ENCODE measurements at places on chromosomes 16 and 17.

DNA sequence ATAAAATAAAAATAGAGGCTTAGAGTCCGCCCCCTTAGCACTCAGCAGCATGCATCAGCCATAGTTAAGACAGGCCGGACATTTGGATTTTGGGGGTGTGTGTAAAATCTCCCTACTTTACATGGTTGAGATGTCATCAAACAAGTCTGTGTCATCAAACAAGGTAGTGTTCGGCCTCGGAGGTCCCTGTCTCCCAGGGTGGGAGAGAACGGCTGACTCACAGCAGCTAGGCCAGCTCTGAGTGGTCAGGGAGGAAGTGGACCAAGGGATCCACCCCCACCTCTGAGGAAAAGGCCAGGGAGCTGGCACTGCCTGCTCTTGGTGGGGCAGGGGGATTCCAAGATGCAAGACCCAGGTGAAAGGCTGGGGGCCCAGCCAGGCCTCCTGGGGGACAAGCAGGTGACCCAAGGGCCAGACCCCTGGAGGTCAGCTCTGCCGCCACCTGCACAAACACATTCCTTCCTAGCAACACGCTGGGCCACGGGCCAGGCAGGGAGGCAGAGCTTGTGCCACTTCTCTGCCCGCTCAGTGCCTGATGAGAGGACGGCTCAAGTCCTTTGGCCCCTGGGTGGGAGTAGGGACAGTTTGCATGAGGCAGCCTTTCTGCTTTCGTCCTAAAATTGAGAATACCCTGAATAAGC lies 28.5 kb downstream of the KIFC3 start:
- no peak for DNase-seq

- no peak for DNase-seq
These were observed 48.8 kb downstream of the ADCY9 start for GRCh38 chr16:4067262-4068001.

GRCh38 chr16:89034971-89035668 lies 58.1 kb upstream of the CBFA2T3 start:
- no peak for DNase-seq

GRCh38 chr17:69213059-69213813 lies 15.4 kb downstream of the ABCA10 start:
- DNase-seq: no peak

- DNase-seq: no peak
These were observed 4.7 kb upstream of the EIF1 start for GRCh38 chr17:41684035-41684434.

GRCh38 chr17:35449371-35449931 lies 885 bp upstream of the SLFN13 start:
- no peak for DNase-seq

GRCh38 chr17:57534863-57535248 lies 210.2 kb downstream of the CCDC182 start:
- no peak for DNase-seq

- DNase-seq: no peak
These were observed 2.2 kb upstream of the ZG16 start for GRCh38 chr16:29775742-29776408.

- no peak for DNase-seq
These were observed 17.7 kb downstream of the SLC7A5 start for GRCh38 chr16:87851601-87852000.

DNA sequence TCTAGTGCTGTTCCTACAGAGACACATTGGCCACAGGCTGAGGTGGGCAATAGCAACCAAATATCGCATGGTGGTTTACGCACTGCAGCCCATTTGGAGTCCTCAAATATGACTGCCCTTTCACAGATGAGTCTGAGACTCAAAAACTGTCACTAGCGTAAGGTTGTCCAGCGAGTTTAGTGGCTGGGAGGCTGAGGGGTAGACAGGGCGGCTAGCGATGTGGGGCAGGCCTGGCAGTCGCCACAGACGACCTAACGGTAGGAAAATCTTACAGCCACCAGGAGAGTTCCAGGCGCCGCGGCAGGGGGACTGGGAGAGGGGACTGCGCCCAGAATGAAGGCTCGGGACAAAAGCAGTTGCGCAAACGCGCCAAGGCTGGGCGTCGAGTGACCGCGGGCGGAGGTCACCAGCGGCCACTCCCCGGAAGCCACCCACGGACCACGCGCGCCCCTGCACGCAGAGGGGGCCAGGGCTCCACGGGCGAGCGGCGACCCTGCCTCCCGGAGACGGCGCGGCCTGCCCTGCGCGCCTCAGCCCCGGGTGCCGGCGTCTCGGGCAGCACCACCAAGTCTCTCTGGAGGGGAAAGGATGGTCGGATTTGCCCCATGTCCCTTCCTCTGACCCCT lies 699 bp upstream of the MAP1LC3B start:
- DNase-seq: no peak

DNA sequence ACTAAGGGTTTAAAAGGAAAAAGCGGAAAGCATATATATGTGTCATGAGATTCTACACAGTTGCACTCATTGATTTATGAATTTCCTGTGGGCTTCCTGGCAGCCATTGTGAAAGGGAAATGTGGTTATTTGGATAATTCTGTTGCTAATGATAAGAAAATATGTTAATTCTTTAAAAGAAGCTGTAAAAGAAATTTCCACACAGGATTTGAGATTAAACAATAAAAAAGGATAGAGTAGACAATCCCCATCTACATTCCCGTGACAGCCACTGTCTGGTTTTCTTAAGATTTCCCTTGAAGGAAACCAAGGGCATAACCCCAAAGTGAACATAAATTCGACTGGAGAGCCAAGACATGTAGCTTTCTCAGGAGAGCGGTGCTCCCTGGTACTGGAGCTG lies 397.5 kb downstream of the CPPED1 start:
- no peak for DNase-seq

DNA sequence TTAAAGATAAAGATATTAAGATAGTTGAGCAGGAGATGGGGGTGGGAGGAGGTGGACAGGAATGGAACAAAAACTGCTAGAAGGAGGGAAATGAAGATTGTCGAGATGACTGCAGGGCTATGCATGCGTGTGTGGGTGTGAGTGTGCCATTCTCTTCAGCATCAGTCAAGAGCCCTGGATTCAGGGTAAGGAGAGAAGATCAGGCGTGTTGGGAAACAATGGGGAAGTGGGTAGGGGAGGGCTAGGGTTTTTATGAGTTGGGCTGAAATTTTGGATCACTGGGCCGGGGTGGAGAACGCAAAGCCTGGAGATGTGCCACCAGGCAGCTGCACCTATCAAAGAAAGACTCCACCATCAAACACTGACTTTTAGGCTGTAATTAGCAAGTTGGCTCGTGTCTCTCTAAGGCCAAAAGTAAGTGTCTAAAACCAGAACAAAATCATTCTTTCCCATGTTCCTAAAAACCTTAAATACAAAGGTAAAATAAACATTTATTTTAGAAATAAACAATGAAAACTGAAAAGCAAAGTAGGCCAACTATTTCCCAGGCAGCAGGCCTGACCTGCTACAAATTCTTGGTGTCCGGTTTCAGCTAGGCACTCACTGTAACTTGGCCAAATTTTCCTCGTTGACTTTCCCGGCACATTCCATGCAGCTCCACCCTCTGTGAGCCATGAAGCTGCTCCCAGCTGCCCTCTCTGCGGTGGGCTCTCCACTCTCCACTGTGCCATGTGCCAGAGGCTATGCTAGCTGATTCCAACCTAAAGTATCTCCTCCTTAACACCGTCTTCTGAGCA lies 4.2 kb downstream of the CDRT4 start:
- DNase-seq: no peak

- no peak for DNase-seq
These were observed 448.6 kb upstream of the RBFOX1 start for GRCh38 chr16:6884002-6884401.

- no peak for DNase-seq
These were observed 8.6 kb upstream of the ENPP7 start for GRCh38 chr17:79721993-79722671.

GRCh38 chr17:20095336-20096080 lies 86.3 kb downstream of the SPECC1 start:
- peak; percentile 61 for DNase-seq

DNA sequence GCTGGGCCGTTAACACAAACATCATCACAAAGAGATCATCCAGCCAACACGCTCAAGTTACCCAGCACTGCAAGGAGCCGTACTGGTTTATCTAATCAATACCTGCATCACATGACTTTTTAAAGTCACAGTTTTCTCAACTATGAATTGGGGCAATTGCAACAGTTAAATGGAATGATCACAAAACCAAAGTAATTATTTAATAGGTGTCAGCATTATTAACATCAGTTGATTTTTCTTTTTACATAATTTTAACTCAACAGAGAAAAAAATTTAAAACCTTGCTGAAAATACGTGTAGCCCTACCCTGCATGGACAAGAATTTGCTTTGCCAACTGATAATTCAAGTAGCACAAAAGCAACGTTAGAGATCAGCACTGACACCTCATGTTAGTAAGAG lies 95.7 kb upstream of the SOX9 start:
- DNase-seq: no peak

- DNase-seq: no peak
These were observed 13.4 kb upstream of the HERPUD1 start for GRCh38 chr16:56918467-56919012.

DNA sequence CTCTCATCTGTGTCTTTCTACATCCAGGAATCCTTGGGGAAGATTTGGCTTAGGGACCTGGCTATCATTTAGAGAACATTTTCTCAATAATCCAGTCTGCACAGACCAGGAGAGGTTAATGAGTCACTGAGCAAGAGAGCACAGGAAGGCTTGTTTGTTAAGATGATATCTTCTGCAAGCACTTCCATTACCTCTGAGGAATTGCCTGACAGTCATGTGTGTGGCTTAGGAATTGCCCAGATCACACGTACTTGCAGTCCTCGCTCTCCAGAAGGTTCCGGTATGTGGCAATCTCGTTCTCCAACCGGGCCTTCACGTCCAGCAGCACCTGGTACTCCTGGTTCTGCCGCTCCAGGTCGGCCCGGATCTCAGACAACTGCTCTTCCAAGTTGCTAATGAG lies 3.3 kb downstream of the KRT37 start:
- DNase-seq: no peak

DNA sequence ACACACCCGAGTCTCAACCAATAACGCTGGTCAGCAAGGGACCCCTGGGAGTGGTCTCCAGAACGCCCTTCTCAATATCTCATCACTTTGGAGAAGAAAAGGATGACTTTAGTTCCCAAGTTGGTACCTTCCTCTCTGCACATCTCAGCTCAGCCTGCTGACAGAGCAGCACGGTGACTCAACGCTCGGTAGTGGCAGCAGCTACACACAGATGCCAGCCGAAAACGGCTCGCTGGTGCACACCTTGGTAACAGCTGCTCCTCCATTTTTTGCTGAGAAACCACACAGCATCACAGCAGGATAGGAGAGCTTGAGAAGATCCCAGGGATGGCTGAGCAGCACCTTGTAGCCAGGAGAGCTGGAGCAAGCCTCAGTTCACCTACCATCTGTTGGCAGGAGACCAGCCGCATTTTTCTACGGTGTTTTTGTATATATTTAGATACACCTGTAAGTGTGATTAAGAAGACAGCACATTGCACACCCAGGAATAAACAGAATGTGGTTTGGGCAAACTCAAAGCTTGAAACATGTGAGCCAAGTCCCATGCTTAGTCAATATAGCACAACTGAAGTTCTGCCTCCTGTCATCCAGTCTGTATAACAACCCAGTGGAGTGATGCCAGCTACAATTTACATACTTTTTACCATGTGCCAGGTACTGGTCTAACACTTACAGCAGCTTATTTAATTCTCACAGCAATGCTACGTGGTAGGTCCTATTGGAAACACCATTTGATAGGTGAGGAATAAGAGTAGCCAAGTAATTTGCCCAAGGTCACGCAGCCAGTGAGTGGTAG lies 83.8 kb upstream of the ERCC4 start:
- DNase-seq: no peak

- DNase-seq: no peak
These were observed 15.8 kb downstream of the MYL4 start for GRCh38 chr17:47224966-47225365.

DNA sequence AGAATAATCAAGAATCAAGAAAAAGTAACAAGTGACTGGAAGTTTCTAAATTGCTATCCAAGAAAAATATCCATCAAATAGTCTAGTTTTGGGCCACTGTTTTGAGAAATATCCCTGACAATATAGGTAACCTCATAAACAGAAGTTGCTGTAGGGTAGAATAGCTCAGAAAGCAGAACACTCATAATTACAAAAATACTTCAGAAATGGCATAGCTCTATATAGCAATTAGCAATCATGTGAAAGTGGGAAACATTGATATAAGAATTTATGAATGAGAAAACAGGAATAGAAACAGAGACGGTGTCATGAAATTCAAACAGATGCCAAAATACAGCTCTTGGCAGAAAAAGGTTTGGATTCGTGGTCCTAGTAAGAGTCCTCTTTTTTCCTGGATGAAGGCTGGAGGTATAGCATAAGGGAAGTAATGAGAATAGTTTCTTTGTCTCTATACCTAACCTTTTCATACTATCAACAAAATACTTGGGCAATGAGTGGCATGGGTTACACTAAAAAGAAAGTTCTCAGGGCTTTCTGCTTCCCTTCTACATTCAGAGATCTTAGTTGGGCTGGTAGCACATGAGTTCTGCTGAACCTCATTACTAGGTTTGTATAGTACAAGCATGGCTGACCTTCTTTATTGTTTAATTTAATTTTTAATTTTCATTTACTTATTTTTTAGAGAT lies 33.5 kb downstream of the SPAG9 start:
- DNase-seq: no peak

GRCh38 chr17:77999413-78000173 lies 41.1 kb downstream of the TNRC6C start:
- DNase-seq: no peak

- no peak for DNase-seq
These were observed 8.4 kb upstream of the TNS4 start for GRCh38 chr17:40509626-40510327.

DNA sequence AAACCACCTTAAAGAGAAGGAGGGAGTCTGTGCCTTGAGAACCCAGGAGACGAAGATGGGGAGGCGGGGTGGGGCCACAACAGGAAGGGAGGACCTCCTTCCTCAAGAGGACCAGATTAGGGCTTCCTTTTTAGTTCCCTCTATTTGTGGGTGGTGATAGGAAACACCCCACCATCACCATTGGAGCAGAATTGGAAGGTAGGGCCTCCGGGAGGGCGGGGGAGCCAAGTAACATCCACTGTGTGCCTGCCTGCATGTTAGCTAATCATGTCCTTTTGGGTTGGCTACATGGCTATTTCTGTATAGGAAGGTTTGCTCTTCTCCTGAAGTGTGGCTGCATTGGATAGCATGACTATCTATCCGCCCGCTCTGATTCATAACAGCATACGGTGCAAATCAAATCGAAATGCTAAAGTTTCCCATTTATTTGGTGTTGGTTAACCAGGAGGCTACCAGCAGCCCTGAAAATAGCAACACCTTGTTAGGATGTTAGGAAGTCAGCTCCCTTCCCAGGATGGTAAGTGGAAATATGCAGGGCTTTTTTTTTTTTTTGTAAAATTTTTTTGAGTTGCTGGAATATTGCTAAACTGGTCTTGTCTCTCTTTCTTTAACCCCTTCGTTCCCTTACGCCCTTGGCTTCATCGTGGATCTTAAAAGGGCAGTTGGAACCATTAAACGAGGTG lies 4.2 kb downstream of the SYT17 start:
- DNase-seq: no peak
